NCI-H1048 (cell line): ENCODE measurements at places on chromosomes 11 and 22.

- DNase-seq = no peak
These were observed 54.9 kb upstream of the LMO1 start for GRCh38 chr11:8318536-8318935.

DNA sequence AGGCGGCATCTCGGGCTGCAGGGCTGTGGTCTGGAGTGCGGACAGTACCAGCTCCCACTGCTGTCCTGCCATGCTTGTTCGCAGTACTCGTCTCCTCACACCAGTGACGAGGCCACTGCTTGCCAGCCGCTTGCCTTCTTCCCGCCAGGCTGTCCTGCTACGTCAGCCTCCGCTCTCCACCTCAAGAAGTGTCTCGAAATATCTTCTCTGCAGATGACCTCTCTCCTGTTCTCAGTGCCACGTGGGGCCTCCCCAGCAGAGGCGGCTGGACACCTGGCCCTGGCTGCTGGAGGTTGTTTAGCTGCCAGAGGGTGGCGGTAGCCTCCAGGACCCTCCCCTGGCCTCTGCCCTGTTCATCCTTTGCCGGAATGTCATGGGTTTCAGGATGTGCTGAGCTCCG, 3.1 kb upstream of the CCDC188 start:
- DNase-seq = no peak

GRCh38 chr11:117872420-117872961, 4.0 kb downstream of the FXYD6 start:
- no peak for DNase-seq

- no peak for DNase-seq
These were observed 28.4 kb downstream of the ZNF143 start for GRCh38 chr11:9489080-9489765.

- no peak for DNase-seq
These were observed 91.3 kb downstream of the RELT start for GRCh38 chr11:73467505-73467904.

- DNase-seq = no peak
These were observed 38.3 kb downstream of the PIK3IP1 start for GRCh38 chr22:31253949-31254348.

- DNase-seq = no peak
These were observed 15.3 kb upstream of the IL17REL start for GRCh38 chr22:50027639-50028537.

- DNase-seq = no peak
These were observed 73.4 kb downstream of the NCAPD3 start for GRCh38 chr11:134150195-134150903.

DNA sequence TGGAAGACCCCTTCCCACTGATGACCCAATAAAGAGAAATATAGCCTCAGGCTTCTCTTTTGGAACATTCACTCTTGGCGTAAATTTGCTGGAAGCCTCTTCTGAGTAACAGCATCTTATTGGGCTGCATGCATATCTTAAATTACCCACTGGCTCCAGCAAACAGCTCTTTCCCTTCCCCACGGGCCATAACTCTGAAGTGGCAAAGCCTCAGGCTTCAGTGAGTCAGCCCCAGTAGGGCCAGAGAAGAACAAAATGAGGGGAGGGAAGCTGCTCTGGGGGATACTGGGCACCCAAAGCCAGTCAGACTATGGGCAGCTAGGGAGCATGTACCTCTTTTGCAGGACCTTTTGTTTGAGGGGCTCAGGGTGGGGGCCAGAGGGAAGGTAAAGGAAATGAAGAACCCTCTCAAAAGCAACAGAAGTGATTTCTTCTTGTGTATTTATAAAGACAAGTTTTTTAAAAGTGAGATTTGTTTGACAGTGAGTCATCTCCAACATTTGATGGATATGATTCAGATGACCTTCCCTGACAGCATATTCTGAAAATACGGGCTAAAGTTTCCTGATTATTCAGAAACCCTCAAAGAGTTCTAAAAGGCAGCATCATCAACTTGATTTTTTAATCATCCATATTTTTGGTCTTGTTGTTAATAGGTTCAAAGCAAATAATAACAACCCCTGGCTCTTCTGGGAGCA, 203.4 kb downstream of the KIF18A start:
- DNase-seq = no peak

GRCh38 chr11:62592989-62593421, 1.7 kb upstream of the TUT1 start:
- DNase-seq = no peak

DNA sequence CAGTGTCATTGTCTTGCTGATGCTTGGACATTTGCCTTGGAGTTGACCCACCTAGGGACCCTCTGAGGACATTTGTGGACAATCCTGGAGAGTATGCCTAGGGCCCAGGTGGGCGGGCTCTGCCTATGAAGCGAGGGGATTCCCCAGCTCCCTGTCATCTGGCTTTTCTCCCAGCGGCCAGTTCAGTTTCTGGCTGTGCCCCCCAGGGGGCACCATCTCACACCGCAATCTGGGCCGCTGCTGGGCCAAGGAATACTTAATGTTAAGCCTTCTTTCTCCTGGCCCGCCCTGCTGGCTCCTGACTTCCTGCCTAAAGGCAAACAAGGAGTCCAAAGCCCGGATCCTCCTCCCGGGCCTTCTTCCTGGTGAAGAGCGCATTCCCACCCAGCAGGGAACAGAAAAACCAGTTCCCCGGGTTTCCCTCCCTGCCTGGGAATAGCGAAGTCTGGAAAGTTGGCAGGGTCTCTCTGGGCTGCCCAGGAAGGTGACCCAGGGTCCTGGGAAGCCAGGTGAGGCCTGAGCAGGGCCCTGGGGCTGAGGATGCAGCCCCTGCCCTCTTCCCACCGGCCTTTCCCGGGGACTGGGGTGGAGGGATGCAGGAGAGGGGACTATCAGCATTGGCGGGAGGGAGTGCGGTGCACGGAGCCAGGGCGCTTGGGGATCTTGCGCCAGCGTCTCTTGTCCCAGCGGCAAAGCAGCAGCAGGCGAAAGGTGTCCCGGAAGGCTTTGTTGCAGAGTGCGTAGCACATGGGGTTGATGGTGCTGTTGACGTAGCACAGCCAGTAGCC, 11.9 kb downstream of the CHRM1 start:
- DNase-seq = no peak

GRCh38 chr11:73389134-73389525, 12.9 kb downstream of the RELT start:
- no peak for DNase-seq

GRCh38 chr11:68077617-68078582, 39.1 kb downstream of the TCIRG1 start:
- no peak for DNase-seq
